ENCODE measurements at places on chromosomes 16 and 17.
A peak's percentile ranks its signal among the peaks of the same experiment; 100 is the strongest.

GRCh38 chr16:7324321-7324720 is 8.3 kb upstream of the RBFOX1 start:
- no peak for DNase-seq

DNA sequence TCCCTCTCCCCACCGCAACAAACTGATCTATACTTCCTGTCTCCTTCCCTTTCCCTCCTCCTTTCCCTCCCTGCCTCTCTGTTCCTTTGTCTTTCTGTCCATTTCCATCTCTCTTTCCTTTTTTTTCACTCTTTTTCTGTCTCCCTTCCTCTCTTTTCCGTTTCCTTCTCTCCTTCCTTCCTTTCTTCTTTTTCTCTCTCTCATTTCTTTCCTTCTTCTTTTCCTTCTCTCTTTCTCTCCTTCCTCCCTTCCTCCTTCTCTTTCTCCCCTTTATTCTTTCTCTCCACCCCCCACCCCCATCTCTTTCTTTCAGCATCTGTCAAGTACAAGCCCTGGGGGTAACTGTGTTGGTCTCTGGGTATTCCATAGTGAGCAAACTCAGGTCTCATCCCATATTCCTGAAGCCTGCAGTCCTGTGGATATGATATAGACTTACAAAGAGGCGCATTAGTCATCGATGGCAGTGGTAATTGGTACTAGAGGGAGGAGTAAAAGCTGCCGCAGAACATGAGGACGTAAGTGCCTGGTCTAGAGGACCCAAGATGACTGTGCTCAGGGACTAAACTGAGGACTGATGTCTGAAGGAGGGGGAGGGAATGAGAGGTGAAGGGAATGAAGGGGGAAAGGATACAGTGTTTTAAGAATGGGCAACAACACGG is 50.4 kb downstream of the VAT1L start:
- DNase-seq = no peak

DNA sequence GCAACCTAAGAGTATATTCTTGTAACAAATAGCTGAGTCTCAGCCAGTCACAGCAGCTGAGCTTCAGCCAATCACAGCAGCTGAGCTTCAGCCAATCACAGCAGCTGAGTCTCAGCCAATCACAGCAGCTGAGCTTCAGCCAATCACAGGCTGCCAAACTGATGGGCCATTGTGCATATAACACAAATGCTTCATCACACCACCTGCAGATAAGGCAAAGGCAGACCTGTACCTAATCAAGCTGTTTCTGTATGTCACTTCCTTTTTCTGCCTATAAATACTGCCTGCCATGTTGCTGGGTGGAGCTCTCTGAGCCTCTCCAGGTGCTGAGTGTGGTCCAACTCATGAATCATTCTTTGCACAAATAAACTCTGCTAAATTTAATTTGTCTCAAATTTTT is 19.9 kb downstream of the MYH13 start:
- DNase-seq = no peak

- DNase-seq = no peak
These were observed 728.8 kb upstream of the RBFOX1 start for GRCh38 chr16:6603780-6604325.

DNA sequence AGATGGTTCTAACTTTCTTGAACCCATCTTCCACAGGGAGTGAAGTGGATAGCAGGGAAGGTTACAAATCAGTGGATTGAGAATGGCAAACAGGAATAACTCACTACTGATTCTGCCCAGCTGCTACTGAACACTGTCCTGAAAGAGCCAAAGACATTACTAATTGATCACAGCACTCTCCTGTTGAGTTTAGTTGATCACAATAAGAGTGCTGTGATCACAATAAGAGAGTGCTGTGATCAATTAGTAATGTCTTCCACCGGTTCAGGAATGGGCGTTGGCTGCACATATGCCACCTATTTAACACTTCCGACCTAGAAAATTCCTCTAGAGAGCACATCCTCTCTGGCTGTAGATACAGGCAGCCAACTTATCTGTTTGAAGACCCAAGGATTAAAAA is 11.4 kb downstream of the CFAP97D1 start:
- DNase-seq = peak; percentile 43

- no peak for DNase-seq
These were observed 4.2 kb downstream of the DUSP3 start for GRCh38 chr17:43774304-43775250.

DNA sequence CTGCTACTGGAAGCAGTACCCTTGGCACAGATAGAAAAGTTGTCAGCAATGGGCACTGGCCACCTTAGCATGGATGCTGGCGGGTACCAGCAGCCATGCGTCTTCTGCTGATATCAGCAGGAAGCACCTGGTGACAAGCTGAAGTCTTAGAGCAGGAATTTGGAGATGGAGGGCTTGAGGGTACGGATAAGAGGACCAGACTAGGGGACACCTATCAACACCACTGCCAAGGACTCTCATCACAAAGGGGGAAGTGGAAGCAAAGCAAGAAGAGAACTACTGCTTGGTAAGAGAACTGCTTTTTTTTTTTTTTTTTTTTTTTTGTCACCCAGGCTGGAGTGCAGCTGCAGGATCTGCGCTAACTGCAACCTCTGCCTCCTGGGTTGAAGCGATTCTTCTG is 35.4 kb upstream of the LYRM9 start:
- no peak for DNase-seq

- DNase-seq = peak; percentile 49
These were observed 53.6 kb upstream of the ADORA2B start for GRCh38 chr17:15891318-15891717.

DNA sequence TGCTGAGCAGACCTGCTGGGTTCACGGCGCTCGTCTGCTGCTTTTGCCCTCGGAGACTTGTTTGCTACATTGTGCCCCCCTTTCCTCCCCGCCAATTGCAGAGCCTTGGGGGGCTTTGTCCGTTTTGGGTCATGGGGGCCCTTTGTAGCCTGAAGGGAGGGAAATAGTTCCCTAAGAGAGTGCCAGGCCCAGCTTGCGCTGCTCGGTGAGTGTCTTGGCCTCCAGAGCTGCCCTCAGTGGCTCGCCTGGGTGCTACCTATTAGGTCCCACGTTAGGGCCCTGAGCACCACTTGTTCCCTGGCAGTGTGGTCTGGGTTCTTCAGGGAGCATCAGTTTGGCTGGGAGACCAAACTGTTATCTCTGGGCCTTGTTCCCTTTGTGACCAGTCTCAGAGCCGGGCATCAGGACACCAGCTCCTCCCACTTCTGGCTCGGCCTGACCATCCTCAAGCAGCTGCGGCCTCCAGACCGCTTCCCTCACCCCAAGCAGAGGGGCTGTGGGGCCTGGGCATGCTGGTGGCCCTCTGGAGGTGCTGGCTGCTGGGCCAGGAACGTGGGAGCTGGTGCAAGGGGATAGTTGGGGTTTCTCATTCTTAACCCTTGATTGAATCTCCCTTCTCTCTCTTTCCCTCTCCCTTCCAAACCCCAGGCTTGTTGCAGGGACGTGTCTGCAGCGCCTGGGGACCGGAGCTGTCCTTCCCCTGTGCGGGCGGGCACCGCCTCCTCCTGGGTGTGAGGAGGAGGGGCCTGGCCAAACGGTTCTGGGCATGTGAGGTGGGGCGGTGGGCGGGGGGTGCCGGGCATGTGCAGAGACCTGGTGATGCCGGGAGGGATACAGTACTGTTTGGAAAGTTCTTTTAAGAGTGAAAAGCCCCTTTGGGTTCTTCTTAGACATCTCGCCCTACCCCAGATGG is 16.0 kb upstream of the ITGB4 start:
- DNase-seq = no peak

DNA sequence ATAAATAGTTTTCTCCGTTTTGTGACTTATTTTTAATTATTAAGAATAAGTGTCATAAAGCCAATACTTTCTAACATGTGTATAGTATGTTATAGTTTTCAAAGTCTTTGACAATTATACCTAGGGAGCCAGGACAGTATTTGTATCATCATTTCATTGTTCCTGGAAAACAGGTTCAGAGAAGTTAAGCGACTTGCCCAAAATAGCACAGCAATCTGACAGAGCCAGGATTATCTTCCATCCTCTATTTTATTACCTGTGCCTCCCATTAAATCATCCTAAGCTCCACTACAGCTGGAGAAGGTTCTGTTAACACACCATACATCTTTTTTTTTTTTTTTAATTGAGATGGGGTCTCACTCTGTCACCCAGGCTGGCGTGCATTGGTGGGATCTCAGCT is 718.4 kb downstream of the MAF start:
- DNase-seq = no peak

GRCh38 chr16:81618661-81619060 is 160.4 kb upstream of the PLCG2 start:
- no peak for DNase-seq

GRCh38 chr17:79622122-79622601 is 11.3 kb upstream of the RBFOX3 start:
- DNase-seq = no peak

DNA sequence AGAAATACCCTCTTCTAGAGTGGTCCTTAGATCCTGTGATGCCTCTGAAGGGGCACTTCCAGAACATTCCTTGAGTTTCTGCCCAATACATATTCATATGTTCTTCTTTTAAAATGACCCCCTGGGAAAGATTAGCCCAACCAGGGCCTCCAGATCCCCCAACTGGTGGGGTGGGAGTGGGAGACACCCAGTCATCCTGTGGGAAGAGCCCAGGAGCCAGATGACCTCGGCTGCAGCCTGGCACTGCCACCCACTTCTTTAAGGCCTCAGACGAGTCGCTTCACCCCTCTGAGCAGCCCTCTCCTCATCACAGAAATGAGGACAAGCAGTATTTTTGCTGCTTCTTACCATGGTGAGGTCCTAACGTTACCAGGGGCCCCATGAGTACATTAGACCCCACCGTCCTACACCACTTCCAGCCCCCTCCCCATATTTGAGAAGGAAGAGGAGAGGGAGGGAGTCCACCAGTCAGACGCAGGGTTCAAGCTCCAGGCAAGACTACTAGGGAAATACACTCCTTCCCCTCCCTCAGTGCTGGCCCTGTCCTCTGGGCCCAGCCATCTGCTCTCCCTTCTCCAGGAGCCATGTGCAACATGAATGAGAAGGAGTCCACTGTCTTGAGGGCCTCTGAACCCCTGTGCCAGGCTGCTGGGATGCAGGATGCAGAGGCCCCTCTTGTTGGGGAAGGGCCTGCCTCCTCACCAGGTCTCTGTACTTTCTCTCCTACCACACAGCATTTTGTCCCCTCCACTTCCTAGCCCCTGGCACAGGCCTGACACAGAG is 11.8 kb downstream of the MPO start:
- no peak for DNase-seq

DNA sequence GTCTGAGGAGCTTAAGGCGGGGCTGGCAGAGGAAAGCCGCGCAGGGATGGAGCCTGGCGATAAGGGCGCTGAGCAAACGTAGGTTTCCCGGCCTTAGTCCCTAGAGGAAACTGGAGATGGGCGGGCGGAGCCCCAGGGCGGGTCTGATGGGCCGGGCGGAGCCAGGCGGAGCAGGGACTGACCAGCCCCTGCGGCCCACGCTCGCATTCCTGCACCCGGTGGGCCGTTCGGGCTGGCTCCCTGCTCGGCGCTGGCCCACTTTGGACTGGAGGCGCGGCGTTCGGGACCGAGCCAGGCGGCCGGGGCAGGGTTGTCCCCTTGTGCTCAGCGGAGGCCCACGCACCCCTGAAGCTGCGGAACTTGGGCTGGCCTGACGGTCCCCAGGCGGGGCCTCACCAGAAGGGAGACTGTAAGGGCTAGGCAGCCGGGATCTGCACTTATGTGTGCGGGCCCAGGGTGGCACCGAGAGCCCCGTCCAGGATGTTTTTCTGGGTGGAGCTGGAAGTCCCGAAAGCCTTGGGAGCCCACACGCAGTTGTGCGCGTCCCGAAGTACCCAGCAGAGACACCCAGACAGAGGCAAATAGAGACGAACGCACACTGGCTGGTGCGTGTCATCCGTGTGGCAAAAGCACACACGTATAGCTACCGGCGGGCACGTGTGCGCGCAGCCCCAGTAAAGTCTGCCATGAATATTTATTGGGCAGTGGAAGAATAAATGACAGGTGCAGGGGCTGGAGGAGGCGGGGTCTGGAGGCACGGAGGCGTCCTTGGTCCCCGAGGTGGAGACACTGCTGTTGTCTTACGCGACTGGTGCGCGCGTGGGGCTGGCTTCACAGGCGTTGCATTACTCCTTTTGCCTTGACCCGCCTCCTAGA is 1.4 kb downstream of the PYDC1 start:
- peak; percentile 27 for DNase-seq

GRCh38 chr16:88570691-88571092 is 489 bp downstream of the ZC3H18 start:
- no peak for DNase-seq

DNA sequence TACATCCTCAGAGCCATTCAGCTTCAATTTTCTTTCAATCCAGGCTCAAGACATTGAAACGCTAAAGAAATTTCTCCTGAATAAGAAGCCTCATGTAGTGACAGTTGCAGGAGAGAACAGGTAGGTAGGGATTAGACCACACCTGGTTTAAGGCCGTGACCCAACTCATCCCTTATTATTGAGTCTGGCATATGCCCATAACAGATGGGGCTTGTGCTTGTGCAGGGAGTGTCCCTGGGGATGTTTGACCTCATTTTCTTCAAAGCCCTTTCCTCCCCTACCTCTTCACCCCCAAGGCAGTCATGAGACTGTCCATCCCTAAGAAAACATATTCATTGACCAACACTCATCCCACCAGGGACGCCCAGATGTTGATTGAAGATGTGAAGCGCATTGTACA is 24.3 kb downstream of the SUPT6H start:
- no peak for DNase-seq

DNA sequence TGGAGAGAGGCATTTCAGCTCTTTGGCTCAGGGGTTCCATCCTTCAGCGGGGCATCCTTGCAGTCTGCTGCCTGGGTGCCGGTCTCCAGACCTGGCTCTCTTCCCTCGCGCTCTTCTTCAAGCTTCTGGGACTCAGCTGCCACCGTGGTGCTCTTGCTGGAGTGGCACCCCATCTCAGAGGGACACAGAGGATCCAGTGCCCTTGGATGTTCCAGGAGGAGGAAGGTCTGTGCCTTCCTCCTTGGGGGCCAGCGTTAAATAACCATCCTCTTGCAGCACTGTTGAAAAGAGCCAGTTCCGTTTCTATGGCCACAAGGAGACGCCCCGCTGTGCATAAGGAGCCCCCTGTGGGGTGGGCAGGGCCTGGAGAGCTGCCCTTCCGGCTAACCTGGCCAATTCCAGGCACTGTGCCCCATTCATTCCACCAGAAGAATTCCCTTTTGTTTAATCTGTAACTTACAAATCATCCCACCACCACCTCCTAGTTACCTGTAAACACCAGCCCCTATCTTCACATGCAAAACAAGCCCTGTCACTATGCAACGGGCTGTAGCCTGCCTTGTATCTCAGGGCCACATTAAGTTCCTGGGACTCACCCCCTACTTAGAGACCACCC is 8.6 kb downstream of the CHD9NB start:
- peak; percentile 13 for DNase-seq

Data from fibroblast of skin of scalp (primary cell).